ENCODE measurements at places on chromosomes 4 and X.

- DNase-seq = no peak
Measured at GRCh38 chr4:185249105-185249504, 39.7 kb downstream of the SNX25 start.

- DNase-seq = no peak
Measured at GRCh38 chrX:13533726-13534125, 35.7 kb upstream of the EGFL6 start.

GRCh38 chrX:53412446-53412845 is 10.0 kb downstream of the SMC1A start:
- DNase-seq = no peak

GRCh38 chrX:72621625-72622485 is 49.2 kb upstream of the HDAC8 start:
- peak; percentile 32 for DNase-seq

GRCh38 chrX:68721991-68722860 is 74.8 kb downstream of the STARD8 start:
- DNase-seq = no peak

DNA sequence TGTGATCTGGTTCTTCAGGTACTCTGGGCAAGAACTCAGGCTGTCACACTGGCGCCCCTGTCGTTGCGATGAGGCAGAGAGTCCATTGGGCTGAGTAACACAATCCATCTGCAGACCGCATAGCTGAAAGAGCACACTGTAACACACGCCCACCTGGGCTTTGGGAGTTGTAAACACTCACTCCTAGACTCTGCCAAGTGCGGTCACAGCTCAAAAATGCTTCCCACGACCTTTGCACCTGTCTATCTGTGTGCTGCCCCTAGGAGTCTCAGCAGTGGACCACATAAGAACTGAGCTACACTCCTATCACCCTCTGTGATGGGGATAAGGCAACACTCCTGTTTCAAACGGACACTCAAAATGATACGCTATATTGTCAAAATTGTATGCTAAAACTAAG is 2028.3 kb downstream of the PCDH7 start:
- no peak for DNase-seq

DNA sequence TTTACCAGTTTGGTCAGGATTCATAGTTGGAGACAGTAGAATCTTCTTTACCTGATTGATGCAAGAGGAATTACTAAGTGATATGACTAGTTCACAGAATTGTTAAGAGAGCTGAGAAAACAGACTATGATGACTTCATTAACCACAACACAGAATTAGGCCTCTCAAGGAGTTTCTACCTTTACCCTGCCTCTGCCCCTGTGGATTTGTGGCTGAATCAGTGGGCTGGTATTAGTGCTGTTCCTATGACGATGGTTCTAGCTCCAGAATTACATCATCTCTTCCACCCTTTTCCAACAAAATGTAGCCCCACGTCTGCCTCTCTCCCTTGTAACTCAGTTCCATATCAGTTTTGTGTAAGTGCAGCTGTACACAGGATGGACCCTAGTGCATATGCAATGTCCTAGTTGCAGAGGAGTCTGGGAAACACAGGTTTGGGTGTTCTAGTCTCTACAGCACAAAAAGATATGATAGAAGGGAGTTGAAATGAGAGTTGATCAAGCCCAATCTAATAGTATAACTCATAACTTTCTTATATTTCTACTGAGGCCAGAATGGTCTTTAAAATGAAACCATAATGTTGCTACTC is 99.3 kb downstream of the ANXA5 start:
- DNase-seq = peak; percentile 36

DNA sequence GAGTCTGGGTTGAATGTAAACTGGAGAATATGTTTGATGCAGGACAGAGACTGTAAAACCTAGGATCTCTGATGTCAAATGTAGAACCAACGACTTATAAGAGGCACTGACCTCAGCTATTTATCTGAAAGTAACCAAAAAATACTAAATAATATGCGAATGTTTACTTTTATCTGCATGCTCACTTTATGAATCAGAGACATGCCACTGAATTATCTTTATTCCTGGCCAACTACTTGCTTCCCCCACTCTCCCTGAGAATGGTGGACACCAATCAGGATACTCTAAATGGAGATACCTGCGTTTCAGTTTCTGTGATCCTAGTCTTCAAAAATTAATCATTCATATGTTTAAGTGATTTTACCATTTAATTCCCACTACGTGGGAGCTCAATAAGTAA is 1038.4 kb upstream of the PABPC4L start:
- no peak for DNase-seq

GRCh38 chr4:31374256-31374960 is 654.2 kb downstream of the PCDH7 start:
- no peak for DNase-seq

DNA sequence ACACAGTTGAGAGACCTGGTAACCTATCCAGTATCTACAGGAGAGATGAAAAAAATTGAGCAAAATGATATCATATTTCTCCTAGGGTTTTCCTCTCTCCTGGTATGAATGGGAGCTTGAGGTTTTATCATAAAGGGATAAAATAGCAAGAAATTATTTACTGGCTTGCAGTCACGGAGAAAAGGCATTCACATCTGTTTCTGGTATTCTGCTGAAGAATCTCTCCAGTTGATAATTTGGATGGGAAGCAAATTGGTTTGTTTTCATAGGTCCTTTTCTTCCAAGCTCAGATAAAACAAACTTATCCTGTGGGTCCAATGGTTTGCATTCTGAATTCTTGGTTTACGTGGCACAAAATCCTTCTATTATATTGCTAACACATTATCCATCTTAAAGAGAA is 83.1 kb upstream of the GYPA start:
- no peak for DNase-seq

DNA sequence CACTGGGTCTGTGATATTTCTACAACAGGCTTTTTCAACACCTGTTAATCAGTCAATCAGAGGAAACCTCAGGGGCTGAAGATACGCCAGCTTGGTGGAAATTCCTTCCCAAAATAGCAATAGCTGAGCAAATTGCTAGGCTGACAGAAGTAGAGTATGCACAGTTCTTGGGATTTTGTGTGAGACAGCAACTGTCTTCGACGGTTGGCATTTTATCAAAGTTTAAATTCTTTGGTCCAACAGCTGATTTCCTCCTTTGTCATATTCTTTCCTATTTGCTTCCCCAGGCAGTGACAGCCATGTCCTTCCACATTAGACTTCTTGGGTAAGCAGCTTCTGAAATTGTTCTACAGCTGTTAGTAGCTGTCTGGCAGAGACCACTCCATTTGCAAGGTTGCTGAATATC is 8.0 kb upstream of the PALLD start:
- DNase-seq = no peak

- no peak for DNase-seq
Measured at GRCh38 chr4:25104591-25104990, 55.7 kb downstream of the SEPSECS start.

GRCh38 chr4:167721617-167722486 is 370.5 kb upstream of the ANXA10 start:
- peak; percentile 2 for DNase-seq

GRCh38 chr4:71906096-71906495 is 122.2 kb upstream of the GC start:
- DNase-seq = no peak

- DNase-seq = peak; percentile 86
Measured at GRCh38 chr4:86831262-86832130, 17.7 kb downstream of the SLC10A6 start.

DNA sequence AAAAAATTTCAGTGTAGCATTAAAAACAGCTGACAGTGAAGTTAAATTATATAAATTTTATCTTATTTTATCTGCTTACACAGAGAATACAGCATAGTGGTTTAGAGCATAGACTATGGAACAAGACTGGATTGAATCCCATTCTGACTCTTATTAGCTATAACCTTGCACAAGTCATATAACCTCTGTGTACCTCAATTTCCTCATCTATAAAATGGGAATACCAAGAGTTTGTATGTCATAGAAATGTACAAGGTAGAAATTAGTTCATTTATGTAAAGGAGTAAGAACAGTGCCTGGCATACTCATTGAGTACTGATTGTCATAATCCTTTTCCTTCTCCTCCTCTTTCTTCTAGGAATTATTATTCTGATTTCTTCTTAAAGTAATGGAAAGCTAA is 25.7 kb downstream of the FAM13A start:
- DNase-seq = no peak

DNA sequence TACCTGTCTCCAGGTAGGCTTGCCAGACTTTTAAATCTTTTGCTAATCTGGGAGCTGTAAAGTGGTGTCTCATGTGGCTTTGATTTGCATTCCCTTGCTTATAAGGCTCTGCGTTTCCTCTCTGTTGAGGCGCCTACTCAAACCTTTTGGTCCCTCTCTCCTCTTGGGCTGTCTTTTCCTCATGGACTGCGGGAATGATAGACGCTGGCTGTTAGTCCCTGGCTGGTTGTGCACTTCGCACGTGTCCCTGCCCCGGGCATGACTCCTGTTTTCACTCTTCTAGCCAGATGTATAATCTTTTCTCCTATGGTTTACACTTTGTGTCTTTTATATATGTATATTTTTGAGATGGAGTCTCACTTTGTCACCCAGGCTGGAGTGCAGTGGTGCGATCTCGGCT is 39.7 kb downstream of the RGS12 start:
- DNase-seq = no peak

DNA sequence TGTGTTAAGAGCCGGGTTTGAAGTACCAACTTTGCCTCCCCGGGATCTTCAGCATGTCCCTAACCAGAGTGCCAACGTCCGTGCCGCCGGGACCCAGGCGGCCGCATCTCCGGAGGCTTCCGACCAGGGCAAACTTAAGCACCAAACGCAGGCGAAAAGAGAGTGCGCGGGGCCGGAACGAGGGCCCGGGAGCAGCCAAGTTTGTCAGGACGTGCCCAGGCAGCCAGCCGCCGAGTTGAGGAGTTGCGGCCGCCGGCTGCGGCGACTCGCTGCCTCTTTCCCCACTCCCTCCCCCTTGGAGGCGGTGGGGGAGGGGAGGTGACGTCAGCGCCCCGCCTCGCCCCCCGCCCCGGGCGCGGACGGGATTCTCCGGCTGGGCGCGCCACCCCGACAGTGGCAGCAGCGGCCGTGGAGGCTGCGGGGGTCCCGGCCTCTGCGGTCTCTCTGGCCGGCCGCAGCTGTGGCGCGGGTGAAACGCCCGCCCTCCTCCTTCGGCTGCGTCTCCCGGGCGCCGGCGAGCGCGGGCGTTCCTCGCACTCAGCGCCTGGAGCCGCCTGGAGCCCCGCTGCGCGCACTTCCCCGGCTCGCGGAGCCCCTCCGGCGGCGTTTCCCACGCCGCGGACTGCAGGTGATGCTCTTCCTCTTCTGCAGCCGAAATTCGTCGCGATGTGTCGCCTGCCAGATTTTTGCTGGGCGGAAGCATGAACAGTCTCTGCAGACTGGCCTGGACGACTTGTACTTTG is 2.9 kb upstream of the FAT1 start:
- DNase-seq = peak; percentile 79

DNA sequence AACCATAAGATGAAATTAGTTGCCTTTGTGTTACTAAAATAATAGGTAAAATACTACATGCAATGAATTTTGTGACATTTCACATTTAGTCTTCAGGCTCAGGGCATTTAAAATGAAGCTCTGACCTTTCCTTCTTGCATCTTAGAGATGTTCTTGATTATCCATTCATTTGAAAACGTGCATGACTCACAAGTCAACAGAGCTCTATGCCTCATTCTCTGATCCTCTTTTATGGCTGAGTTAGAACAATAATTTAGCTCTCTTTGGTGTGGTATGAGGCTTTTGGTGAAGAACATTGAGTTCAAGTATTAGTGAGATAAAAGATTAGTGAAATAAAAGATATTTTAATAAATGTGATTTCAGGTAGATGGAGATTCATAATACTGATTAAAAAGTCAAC is 66.5 kb downstream of the TIGD2 start:
- DNase-seq = no peak

GRCh38 chrX:119427024-119427794 is 28.1 kb downstream of the SLC25A43 start:
- DNase-seq = peak; percentile 25

DNA sequence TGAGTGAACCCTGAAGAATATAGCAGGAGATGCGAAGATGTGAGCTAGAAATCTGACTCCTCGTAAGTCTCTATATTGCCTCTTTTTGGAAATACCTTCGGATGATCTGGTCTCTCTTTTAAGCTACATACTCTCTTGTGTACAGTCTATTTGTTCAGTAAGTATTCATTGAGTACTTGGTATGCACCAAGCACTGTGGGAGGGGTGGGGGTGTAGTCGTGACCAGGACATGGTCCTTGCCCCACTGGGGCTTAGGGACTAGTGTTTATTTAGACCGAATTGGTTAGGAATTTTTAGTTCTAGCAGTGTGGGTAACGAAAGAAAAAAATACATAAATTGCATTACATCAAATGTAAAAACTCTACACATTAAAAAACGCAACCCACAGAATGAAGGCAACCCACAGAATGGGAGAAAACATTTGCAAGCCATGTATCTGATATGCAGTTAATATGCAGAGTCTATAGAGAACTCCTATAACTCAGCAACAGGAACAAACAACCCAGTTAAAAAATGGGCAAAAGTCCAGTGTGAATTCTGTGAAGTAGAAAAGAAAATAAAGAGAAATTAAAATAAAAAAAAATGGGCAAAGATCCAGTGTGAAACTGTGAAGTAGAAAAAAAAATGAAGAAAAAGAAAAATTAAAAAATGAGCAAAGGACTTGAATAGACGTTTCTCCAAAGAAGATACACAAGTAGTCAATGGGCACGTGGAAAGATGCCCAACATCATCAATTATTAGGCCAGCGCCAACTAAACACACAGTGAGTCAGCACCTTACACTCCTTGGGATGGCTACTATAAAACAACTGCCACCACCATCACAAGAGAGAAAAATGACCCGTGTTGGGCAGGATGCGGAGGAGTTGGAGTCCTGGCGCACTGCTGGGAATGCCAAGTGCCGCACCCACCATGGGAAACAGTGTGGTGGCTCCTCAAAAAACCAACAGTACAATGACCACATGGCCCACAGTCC is 43.8 kb downstream of the RGS12 start:
- DNase-seq = no peak

DNA sequence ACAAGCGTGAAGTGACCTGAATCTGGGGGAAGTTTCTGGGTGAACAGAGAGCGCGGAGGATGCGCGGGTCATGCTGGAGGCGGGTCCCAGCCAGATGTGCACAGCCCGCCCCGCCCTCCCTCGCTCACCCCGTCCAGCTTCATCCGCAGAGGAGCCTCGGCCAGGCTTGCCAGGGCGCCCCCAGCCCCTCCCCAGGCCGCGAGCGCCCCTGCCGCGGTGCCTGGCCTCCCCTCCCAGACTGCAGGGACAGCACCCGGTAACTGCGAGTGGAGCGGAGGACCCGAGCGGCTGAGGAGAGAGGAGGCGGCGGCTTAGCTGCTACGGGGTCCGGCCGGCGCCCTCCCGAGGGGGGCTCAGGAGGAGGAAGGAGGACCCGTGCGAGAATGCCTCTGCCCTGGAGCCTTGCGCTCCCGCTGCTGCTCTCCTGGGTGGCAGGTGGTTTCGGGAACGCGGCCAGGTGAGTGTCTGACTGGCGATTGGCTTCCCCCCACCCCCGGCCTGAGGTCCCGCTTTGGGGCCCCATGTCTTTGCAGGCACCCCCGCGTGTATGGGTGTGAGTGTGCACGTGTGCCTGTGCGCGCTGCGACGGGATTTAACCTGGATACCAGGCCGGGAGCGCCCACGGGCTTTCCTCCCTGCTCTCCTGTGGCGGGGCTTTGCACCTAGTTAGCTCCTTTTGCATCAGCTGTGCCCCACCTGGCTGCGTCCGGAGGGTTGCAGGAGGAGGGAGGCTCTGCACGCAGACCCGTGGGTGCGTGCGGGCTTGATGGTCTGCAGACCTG is at the start of gene EGFL6:
Gene EGFL6, plus strand, starts transcription at position 123 of the 782 bp plus-strand sequence. Its CDS starts 261 bp downstream, at position 384.
- no peak for DNase-seq

- DNase-seq = no peak
Measured at GRCh38 chrX:40444798-40445496, 135.8 kb upstream of the ATP6AP2 start.

GRCh38 chrX:106243376-106243775 is 75.3 kb downstream of the PWWP3B start:
- DNase-seq = no peak

Data from brain microvascular endothelial cell (primary cell).